Central memory CD8-positive, alpha-beta T cell (primary cell): ENCODE measurements at places on chromosomes 5 and 9.

DNA sequence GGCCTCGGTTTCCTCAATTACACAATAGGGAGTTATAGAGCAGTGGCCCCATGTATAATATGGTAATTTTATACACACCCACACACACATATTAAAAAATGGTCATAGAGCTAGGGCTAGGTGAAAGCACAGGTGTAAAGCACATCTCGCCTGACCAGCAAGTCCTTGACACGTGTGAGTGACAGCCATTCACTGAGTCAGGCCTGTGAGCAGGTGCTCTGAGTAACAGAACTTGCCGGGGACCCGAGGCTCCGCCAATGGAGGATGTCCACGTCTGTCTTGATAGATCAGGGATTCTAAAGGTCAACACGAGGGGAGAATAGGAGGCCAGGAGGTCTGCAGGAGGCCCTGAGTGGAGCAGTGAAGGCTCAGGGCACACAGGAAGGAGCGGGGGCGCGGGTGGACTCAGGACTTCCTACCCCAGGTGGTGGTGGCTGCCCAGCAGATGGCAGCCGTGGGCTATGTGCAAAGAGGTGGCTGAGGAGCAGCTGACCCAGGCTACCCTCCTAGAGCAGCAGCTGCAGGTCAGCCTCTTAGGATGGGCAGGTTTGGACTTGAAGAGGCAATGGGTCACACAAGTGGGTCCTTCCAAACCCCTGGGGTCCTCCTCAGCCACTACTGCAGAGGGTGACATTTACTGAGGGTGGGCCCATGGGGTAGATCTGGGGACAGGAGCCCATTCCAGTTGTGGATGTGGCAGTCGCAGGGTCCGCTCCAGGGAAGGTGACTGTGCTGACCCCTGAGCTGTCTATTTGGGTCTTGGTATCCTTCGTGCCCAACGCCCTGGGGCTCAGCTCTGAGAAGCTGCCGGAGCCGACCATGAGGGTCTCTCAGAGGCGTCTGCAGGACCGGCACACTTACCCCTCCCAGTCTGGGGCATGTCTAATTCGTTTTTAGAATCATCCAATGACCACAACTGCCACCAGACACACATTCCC, 45.9 kb downstream of the PRRT1B start:
- DNase-seq, result peak; percentile 65

- DNase-seq, result no peak
These were observed 7.3 kb downstream of the UBTD2 start for GRCh38 chr5:172276214-172276613.

DNA sequence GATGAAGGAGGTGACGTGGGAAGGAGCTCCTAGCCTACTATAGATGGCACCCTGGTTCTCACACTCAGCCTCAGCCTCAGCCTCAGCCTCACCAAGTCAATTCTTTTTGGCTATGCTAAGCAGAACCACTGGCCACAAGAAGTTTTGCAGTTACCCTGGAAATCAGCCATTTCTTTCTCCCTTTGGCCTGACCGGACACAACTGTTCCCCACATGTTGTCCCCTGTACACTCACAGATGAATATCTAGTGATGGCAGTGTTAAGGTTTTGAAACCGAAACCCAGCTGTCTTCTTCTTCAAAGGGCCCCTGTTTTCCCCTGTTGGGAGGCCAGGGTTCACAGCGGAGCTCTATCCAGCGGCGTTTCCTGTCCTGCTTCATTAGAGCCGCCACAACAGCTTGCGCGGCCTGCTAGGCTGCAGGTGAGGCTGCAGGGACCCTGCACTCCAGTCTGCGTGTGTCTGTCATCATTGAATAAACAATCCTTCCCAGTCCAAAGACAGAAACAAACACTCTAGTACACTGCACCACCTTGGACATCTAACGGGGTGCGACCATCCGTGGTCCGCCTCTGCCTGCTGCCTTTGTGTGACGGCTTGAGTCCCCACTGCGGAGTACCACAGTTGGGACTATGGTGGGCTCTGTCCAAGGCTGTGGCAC, 250.5 kb downstream of the DENND1A start:
- DNase-seq, result no peak

DNA sequence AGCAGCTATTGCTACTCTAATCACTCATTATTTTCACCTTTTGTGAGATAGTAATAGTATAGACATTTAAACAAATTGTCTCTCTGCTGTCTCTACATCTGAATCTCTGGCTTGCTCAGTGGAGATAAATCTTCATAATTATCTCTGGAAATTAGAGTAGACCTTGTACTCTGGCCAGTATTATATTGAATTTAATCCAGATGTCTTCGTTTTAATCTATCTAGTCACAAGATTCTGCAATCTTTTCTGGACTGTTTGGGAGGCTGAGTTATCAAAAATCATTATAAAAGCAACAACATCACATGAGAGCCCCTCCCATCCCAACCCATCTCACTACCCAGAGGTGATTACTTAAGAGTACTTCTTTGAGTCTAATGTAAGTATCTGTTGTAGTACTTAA, 19.0 kb downstream of the ARHGAP26 start:
- DNase-seq, result no peak

DNA sequence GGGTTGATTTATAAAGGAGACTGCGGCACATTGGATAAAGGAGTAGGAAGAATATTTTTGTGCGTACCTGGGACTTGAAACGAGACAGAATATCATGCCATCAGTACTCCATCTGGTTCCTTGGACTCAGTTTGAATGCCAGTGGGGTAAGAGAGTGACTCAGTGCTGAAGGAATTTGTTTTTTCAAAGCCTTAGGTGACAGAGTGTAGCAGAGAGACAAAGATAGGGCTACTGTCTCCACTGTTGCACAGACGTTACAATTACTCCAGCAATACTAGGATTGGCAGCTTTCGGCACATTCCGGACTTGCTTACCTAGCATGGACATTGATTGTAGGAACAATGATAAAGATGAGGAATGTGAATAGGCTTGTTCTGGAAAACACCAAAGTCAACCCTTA, 250.7 kb downstream of the KCTD16 start:
- no peak for DNase-seq

DNA sequence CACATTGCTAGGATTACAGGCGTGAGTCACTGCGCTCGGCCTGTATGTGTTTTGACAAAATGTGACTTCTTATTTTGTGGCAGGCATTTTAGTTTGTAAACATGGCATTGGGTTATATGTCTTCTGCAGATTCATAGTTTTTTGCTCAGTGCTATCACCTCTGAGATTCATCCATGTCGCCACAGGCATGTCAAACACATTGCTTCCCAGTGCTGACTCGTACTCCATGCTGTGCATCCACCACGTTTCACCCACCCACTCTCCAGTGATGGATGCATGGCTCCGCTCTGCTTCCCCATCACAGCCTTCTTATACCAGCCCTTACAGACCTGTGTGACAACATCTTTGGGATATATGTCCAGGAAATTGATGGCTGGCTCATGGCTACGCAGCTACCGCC, 158.8 kb downstream of the GAS1 start:
- no peak for DNase-seq

DNA sequence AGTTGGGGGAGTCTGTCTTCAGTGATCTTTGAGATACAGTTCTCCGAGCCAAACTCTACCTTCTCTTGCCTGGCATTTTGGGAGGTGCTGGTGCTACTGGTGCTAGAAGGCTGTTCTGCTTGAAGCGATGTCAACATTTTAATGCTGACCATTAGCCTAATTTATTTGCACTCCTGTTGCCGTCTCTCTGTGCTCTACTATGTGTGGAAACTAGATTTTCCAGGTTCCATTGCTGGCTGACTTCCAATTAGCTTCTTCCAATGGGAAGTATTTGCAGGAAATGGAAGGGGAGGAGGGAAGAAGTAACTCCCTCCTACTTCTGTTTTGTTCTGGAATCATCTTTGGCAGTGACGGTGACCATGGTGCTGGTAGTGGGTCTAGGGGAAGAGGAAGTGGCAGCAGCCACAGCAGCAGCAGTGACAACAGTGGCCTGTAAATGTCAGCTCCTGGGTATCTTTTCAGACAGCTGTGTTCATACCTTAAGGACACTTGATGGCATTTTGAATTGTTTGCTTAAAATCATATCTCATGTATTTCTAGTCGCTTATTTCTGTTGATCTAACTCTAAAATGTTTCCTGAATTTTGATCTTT, 7.9 kb downstream of the TXNDC8 start:
- no peak for DNase-seq

GRCh38 chr5:148910216-148910615, 83.8 kb downstream of the ADRB2 start:
- no peak for DNase-seq

GRCh38 chr9:135076143-135076875, 11.2 kb upstream of the OLFM1 start:
- no peak for DNase-seq

DNA sequence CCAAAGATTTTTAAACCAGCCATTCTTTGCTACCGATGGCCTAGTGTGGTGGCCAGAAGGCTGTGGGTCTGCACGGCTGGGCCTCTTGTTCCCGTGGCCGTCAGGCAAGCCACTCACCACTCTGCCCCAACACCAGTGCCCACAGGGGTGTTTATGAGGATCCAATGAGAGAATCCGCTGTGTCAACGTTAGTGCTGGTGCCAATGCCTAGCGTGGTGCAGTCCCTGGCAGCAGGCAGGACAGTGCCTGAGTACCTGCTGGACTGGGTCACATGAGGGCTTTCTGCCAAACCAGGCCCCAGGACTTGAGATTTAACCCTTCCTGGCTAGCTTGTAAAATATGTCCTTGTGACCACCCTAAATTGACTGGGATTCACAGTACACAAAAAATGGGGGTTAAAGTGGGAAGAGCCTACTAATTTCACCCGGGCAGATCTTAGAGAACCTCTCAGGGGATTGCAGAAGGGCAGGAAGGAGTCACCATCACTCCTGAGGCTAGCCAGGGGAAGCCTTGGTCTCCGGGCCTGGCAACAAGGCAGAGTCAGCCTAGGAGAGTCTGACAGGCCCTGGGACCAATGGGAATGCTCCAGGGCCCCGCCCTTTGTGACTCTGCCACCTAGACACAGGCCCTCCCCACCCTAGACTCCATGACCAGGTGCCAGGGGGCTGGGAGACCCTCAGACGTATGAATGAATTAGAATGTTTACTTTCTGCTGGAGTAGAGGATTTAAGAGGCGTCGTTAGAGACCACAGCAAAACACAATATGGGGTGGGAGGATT, 63.2 kb upstream of the FSTL4 start:
- DNase-seq, result no peak

DNA sequence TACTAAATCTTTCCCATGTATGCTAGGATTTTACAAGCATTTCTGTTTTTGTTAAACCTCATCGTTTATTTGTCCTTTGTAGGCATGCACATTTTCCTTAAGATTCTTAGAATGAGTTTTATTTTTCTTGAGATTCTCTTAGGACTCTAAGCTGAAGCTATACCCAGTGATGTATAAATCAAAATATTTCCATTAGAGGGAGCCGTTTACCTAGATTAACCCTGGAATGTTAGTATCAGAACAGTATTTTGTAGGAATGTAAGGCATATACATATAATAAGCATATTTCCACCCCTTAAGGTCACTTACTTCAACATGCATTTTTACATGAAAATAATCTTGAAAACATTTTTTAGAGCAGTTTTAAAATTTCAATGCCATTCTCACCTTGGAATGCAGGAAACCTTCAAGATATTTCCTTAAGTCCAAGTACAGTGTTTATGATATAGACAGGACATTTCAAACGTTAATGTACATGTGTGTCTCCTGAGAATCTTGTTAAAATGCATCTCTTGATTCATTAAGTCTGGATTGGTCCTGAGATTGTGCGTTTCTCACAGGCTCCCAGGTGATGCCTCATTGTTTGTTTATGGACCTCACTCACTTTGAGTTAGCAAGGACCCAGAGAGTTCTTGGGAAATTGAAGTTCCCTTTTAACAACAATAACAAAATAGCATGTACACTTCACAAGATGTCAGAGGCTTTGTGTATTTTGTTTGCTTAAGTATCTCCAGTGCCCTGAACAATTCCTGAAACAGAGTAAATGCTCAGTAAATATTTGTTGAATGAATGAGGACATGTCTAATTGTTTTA, 34.9 kb upstream of the FCHO2 start:
- no peak for DNase-seq

GRCh38 chr9:126791406-126792230, 13.2 kb upstream of the ZBTB43 start:
- DNase-seq, result no peak

DNA sequence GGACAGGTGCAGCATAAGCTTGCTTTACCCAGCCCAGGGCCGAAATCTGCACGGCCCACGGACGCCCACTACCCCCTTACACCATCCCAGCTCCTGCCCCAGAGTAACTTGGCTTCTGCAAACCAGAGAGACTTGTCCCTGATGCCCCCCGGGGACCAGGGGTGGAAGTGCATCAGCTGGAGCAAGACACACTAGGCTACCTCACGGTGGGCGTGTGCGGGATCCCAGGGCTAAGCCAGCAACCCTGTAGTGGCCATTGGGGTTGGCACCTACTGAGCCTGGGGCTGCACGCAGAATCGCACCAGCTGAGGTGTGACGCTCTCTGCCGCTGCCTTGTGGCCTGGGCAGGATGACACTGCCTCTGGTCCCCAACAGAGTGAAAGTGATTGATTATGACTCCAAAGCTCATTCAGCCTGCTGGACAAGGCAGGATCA, 6.1 kb upstream of the ZNF79 start:
- DNase-seq, result no peak

- DNase-seq, result no peak
These were observed 60.6 kb downstream of the COMMD10 start for GRCh38 chr5:116145416-116145815.

DNA sequence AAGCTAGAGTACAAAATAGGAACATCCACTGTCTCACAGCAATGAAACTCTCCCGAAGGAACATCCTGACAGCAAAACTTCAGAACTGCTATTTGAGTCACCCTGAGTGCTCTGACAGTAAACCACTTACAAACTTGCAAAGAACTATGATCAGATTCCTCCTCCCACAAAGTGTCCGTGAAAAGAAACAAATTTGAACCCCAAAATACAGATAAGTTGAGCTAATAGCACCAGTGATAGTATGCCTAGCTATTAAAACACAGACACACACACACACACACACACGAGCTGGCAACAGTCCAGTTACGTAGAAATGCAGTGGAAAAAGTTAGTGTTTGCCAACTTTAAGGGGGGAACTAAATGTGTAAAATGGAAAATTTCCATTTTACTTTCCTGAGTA, 3.1 kb upstream of the GLIS3 start:
- DNase-seq, result no peak

GRCh38 chr9:93910598-93910997, 44.6 kb downstream of the BARX1 start:
- no peak for DNase-seq

DNA sequence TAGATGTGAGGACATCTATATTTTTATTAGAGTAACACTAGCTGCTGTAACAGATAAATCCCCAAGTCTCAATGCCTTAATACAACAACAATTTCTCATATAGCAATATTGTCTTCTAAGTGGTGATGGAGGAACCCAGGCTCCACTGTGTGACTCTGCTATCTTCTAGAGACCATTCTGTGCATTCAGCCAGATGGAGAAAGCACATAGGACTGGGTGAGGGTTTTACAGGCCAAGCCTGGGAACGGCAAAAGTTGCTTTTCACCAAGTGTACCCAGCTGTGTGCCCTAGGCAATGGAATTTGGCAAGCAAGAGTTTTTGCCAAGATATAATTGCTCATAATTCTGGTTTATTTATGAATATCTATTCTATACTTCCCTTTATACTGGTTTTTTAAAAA, 11.7 kb downstream of the RBM22 start:
- no peak for DNase-seq
